Stimulated activated CD4-positive, alpha-beta T cell treated with anti-CD3 and anti-CD28 coated beads, Interleukin-12 subunit alpha, Interleukin-12 subunit beta, amount 100 ng/mL, for 48 hours (primary cell): ENCODE measurements at places on chromosomes 2 and 18.

DNA sequence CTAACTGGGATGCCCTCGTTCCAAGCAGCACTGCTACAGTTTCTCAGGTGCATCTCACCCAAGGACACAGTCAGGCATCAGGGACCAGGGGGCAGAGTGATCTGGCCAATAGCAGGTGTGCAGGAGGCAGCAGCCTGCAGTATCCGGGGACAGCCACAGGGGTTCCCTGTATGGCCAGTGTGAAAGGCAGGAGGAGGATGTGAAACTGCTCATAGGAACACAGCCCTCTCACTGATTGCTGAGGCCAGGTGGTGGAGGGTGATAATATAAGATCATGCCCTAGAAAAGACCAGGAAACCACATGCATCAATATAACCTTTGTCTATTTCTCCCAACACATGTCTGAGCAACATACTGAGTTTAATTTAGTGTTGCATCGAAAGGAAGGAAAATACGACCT, 112.7 kb upstream of the TACR1 start:
- no peak for DNase-seq

DNA sequence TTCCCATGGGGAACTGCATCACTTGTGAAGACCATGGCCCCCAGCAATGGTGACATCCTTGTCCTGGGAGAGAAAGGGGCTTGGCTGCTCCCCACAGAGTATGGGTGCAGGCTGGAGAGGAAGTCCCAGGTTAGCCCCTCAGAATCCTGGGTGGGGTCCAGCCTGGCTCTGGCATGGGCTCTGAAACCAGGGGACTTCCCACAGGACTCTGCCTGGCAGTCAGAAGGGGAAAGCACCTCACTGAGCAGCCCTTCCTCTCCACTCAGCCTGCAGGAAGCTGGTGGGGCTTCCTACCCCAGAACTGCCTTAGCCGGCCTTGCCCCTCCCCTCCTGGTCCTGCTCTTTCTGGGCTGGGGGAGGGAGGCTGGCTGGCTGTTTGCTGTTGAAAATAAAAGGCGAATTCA, 3.7 kb downstream of the NEURL3 start:
- DNase-seq, result no peak

GRCh38 chr2:207163053-207163755, 2.5 kb downstream of the KLF7 start:
- DNase-seq, result no peak

DNA sequence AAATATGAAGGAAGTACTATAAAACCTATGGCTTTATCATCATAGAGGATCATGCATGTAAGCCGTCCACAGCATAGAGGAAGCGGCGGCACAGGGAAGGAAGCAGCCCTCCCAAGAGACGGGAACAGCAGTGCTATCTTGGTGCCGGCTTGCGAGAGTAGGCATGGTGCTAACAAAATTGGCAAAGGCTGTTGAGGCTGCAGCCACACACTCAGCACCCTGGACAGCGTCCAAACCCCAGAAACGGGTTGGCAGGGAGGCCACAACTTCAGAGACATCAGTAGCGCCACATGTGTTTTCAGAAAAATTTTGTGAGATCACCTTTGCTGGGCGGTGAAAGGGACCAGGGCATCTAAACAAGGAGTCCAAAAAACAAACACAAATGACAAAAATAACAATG, 37.7 kb downstream of the NETO1 start:
- no peak for DNase-seq

DNA sequence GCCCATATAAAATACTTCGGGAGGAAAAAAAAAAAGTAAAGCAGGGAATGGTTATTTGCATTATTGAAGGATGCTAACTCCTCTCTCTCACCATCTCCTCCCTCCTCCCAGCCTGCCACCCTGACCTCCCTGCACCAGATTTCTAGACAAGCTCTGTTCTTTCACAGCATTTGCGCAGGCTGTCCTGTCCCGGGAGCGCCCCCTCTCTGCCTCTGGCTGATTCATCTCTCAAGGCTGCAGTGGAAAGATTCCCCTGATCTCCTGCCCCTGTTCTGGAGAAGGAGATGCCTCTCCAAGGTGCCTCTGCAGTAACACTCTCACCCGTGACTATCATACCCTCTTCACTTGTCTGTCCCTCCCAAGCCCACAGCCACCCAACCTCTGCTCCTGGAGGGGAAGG, 38.5 kb downstream of the COL4A4 start:
- DNase-seq, result no peak

DNA sequence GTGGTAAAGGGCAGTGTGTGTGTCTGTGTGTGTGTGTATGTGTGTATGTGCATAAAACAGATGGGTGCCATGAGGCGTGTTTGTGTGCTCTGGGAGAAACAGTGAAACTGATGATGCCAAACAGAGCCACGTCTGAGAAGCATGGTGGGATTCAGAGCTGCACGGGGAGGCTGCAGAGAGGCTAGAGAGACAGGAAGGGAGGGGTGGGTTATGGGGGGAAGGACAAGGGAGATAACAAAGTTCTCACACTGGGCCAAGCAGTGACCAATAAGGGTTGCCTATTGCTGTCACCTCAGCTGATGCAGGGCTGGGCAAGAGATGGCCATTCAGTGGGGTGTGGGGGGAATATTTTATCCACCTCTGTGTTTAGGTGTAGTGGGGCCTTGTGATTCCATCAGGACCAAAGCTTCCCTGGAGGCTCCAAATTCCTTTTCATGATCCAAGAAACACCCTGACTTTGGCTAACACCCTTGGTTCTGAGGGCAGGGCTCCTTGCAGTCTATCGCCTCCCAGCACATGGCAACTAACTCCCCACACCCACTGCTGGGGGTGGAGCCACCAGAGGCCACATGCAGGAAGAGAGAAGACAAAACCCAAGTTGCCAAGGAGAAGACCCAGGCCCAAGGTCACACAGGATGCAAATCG, 54.2 kb upstream of the POMC start:
- no peak for DNase-seq

GRCh38 chr2:169757778-169758177, 24.1 kb downstream of the KLHL23 start:
- DNase-seq, result no peak

GRCh38 chr2:237864444-237864931, 5.1 kb downstream of the RAMP1 start:
- no peak for DNase-seq

GRCh38 chr2:206873423-206873822, 65.9 kb upstream of the CPO start:
- DNase-seq, result no peak

DNA sequence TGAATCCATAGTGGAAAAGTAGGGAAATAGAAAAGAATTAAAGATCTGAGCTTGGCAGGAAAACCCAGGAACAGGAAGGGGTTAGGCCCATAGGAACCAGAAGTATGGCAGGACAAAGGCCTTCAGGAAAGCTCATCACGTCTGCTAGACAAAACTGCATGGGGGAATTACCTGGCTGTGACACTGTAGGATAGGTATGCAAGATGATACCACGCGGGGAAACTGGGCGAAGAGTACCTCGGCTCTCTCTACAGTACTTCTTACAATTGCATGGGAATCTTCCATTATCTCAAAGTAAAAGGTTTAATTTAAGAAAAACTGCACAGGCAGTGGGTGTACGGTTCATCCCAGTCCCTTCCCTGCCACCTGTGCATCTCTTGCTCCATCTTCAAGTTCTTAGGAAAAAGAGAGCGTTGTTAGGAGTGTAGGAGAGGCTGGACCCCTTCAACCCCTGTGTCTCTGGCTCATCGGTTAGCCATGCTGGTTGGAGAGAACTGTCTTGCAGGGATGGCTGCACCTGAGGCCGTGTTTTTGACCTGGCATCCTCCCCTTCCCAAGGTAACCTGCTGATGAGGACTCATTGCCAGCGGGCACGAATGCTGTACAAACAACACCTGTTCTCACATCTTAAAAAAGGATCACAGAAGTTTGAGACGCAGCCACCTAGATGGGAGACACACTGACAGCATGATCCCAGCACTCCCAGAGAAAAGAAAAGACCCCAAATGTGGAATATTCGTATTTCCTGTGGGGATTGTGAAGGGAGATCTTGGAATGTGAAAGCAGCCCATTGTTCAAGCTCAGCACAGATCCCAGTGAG, 120.5 kb upstream of the COPS8 start:
- no peak for DNase-seq
